ENCODE measurements at places on chromosomes 7 and 10.

DNA sequence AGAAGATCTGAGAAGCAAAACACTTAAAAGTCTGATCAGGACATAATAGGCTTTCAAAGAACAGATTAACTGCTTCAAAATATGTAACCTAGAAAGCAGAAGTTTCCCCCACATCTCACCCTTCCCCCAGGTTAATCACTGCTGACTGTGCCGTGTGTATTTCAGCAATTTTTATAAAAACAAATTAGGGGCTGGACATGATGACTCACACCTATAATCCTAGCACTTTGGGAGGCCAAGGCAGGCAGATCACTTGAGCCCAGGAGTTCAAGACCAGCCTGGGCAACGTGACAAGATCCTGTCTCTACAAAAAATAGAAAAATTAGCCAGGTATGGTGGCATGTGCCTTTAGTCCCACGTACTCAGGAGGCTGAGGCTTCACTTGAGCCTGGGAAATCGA is 67.6 kb upstream of the GATA3 start:
- no peak for DNase-seq

DNA sequence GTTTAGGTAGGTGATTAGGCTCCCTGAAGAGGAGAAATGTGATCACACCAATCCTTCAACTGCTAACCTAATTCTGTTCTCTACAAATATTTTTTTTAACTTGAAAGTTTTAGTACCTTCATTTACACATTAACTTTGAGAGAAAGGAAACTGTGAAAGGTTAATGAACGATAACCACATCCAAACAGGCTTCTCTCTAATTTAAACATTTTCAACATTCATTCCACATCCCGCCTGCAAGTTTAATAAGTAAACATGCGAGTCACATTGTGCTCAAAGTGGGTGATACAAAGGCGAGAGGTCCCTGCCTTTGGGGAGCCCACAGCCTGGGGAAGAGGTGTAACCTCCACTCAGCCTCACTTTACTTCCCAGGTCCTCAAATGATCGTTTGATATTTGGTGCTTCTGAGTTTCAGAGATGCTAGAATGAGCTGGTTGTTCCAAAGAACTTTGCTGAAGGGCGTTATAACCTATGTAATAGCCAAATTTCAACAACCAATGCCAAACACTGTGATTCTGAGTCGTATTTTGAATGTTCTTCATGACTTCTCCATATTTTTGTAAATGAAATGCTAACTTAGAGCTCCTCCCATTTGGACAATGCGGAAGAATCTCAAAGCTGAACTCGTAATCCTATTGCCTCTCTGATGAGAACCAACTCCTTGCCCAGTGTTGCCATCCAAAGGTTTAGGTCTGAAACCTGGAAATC is 47.5 kb downstream of the DENND2A start:
- DNase-seq: no peak

GRCh38 chr7:93551063-93551895 is 23.2 kb downstream of the CALCR start:
- no peak for DNase-seq

- DNase-seq: no peak
These were observed 714 bp upstream of the KCND2 start for GRCh38 chr7:120272261-120272660.

DNA sequence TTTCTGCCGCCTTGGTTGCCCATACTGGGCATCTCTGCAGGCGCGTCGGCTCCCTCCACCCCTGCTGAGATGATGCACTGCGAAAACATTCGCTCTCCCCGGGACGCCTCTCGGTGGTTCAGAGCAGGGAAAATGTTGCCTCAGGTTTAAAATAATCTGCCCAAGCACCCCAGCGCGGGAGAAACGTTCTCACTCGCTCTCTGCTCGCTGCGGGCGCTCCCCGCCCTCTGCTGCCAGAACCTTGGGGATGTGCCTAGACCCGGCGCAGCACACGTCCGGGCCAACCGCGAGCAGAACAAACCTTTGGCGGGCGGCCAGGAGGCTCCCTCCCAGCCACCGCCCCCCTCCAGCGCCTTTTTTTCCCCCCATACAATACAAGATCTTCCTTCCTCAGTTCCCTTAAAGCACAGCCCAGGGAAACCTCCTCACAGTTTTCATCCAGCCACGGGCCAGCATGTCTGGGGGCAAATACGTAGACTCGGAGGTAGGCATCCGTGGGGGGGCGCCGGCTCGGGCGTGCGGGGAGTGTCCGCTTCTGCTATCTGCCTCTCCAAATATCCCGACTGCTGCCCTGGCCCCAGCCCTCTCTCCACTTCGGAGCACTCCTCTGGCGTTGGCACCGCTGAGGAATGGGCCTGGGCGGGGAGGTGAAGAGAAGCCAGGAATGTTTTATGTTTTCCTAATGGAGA is at the start of gene CAV1:
Gene CAV1, plus strand, starts transcription at position 428 of the 689 bp plus-strand sequence. Its CDS starts 27 bp downstream, at position 455.
- peak; percentile 29 for DNase-seq

DNA sequence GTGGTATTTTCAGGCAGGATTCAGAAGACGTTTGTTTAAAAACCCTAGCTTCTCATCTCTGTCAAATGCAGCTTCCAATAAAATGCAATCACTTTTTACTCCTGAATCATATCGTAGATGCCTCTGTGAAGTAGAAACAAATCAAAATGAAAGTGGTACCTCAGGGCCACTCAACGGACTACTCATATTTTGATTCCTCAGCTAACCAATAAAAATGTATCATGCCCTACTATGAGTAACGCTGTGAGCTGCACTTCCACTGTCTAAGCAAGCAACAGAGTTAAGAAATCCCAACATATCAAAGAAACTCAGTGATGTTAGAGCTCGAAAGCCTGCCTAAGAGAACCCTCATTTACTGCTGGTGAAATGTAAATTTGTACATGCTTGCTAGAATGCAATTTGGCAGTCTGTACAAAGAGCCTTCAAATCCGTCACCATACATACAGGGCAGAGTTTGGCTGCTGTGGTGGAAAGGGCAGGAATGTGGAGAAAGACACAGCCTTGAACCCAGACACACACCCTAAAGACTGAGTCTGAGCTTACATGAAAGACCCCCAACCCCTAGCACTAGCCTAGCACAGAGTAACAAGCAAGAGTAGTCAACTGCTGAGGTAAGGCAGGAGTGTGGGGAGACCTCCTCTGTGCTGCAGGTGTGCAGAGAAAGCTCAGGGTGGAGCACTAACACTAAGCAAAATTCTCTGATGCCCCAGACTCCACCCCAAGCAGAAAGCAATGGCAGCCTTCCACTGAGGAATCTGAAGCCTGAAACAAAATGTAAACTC is 151.5 kb downstream of the ANK3 start:
- DNase-seq: no peak

GRCh38 chr10:110529596-110530011 is 31.9 kb downstream of the DUSP5 start:
- peak; percentile 13 for DNase-seq

GRCh38 chr10:43623351-43623750 is 17.1 kb downstream of the ZNF485 start:
- no peak for DNase-seq

- no peak for DNase-seq
These were observed 45.9 kb downstream of the TNS3 start for GRCh38 chr7:47535704-47536628.

Measured in activated CD4-positive, CD25-positive, alpha-beta regulatory T cell treated with anti-CD3 and anti-CD28 coated beads, Interleukin-2, amount 50 U/mL, for 72 hours (primary cell).